ENCODE measurements at places on chromosomes 11 and 22.

DNA sequence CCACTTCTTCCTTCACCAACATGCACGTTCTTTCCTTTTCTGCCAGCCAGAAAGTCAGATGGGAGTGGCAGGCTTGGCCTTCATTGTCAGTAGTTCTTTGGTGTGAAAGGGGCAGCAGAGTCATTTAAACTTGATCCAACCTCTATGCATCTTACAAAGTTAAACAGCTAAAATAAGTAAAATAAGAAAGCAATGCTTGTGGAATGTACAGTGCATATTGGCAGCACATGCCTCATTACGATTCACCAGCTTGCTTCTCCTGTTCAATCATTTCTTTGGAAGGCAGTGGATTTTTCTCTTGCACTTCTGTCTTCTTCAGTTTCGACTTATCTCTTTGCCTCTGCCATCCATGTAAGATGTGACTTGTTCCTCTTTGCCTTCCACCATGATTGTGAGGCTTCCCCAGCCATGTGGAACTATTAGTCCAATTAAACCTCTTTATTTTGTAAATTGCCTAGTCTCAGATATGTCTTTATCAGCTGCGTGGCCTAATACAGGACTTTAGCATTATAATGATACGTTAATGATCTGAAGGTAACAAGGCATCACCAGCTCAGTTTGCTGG lies 14.8 kb downstream of the LGALS12 start:
- no peak for DNase-seq

DNA sequence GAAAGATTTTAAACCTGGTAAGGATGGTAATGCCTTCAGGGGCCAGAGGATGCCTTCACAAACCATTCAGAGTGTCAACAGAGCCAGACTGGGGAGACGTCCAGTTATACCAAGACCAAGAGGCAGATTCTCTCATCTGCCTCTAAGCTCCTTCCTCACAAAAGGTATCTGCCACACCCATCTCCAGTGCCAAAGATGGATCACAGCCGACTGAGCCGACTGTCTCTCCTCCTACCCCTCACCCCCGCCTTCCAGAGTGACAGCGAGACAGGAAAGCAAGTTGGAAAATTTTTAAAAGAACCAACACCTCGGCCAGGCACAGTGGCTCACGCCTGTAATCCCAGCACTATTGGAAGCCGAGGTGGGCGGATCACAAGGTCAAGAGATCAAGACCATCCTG lies 79.1 kb upstream of the AKIP1 start:
- DNase-seq, result no peak

- no peak for DNase-seq
Observed at GRCh38 chr11:116110802-116111201, 606.6 kb upstream of the CADM1 start.

- DNase-seq, result no peak
Observed at GRCh38 chr11:68142028-68142412, 20.8 kb upstream of the CHKA start.

GRCh38 chr22:37401401-37402183 lies 25.7 kb downstream of the ELFN2 start:
- no peak for DNase-seq

GRCh38 chr11:32947978-32948377 lies 55.4 kb downstream of the QSER1 start:
- no peak for DNase-seq

- no peak for DNase-seq
Observed at GRCh38 chr11:108534274-108534882, 36.2 kb upstream of the POGLUT3 start.

GRCh38 chr11:74092425-74092824 lies 78.4 kb downstream of the C2CD3 start:
- DNase-seq, result no peak

- no peak for DNase-seq
Observed at GRCh38 chr11:111909378-111909777, 2.2 kb downstream of the CRYAB start.

DNA sequence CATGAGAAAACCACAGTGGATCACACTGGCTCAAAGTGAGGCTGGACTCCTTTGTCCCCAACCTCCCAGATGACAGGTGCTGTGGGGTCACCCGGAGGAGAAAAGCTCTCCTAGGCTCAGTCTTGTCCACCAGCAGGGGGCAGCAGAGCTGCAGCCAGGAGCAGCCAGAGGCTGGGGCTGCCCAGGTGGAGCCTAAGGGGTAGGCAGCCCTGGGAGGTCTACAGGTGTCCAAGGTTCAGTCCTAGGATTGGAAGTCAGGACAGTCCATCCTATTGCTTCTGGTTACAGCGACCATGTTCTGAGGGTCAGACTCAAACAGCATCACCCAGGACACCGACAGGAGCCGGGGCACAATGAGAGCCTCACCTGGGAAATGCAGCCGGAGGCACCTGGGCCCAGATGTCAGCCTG lies 77.6 kb upstream of the IGLL5 start:
- peak; percentile 39 for DNase-seq

GRCh38 chr22:46147471-46148267 lies 2.7 kb upstream of the PPARA start:
- no peak for DNase-seq

DNA sequence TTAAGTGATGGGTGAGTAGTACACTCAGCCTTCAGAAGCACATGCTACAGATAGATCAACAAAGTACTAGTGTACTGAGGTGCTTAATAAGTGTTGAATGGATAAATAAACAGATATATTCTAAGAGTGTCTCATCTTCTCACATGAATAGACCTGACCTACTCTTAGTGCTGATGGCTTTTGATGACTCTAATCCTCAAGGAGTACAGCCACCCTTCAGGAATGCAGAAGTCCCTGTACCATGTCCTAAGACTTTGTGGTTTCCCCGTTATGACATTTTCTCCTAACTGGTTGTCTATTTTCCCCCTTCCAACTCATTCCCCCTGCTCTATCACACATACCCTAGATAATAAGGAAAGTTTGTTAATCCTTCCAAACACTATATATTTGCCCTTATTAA lies 61.6 kb downstream of the C11orf65 start:
- no peak for DNase-seq

DNA sequence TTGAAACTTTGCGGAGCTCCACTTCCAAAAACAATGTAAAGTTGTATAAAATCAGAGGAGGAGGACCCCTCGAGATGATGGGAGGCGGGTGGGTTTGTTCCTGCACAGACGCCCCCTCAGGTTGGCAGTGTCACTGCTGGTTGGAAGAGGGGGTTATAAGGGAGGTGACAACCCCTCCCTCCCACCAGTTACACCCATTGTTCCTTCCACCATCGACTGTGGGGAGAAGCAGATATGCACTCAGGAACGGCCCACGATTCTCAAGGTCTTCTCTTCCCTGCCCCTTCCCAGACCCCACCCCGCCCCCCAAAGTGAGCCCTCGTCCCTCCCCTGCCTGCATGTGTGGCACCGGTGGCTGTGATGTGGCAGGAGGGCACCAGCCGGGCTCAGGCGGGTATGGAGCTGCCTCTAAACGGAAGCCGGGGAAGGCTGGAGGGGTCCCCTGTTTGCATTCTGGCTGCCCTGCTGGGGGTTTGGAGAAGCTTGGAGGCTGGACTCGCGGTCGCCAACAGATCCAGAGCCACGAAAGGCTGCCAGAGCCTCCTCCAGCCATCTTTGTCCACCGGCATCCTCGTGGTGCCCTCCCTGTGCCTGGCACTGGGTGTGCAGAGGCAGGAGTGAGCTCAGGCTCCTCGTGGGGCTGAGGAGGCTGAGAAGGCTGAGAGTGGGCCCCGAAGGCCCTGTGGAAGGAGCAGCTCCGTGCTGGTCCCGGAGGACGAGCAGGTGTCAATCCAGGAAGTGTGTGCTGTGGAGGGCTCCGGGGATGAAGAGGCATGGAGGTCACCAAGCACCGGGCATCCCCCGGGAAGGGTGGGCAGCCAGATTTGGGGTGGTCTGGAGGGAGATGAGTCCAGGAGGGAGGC lies 778 bp downstream of the KDELR3 start:
- no peak for DNase-seq

DNA sequence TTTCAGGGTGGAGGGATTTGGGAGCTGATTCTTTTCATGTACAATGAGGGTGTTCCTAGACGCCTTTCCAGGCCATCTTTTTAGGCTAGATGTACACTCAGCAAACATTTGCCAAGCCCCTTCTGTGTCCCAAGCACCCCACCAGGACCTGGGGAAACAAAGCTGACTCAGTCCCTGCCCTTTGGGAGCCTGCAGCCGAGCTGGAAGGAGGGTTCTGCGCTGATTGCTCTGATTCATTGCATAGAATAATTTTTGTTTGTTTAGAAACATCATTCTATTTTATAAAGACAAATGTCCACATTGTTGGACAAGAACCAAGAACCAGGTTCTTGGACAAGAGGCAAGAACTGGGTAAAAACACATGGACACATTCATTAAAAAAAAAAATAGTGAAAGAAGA lies 16.7 kb downstream of the TP53AIP1 start:
- no peak for DNase-seq

GRCh38 chr11:83480251-83480650 lies 194.1 kb upstream of the CCDC90B start:
- no peak for DNase-seq

GRCh38 chr11:27926486-27926885 lies 181.5 kb downstream of the KIF18A start:
- DNase-seq, result no peak

- no peak for DNase-seq
Observed at GRCh38 chr11:122625976-122626665, 29.4 kb upstream of the UBASH3B start.

- DNase-seq, result no peak
Observed at GRCh38 chr11:66336234-66337102, at the start of gene RIN1. Gene RIN1 (minus strand): TSS chr11:66336434. CDS start chr11:66336402, 32 bp downstream.

GRCh38 chr11:113377681-113378412 lies 9.7 kb upstream of the ANKK1 start:
- DNase-seq, result no peak

DNA sequence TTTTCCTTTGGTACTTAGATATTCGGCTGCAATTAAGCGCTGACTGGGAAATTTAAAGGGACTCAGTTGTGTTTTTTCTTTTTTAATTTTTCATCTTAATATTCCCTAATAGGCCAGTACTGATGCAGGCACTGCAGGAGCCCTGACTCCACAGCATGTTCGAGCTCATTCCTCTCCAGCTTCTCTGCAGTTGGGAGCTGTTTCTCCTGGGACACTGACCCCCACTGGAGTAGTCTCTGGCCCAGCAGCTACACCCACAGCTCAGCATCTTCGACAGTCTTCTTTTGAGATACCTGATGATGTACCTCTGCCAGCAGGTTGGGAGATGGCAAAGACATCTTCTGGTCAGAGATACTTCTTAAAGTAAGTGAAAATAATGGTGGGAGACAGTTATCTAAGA lies 3.8 kb downstream of the YAP1 start:
- no peak for DNase-seq

GRCh38 chr22:18091916-18092526 lies 14.2 kb downstream of the PEX26 start:
- no peak for DNase-seq

- DNase-seq, result peak; percentile 18
Observed at GRCh38 chr11:73376803-73377629, 817 bp downstream of the RELT start.

- DNase-seq, result no peak
Observed at GRCh38 chr22:27851974-27852746, 50.6 kb upstream of the MN1 start.

DNA sequence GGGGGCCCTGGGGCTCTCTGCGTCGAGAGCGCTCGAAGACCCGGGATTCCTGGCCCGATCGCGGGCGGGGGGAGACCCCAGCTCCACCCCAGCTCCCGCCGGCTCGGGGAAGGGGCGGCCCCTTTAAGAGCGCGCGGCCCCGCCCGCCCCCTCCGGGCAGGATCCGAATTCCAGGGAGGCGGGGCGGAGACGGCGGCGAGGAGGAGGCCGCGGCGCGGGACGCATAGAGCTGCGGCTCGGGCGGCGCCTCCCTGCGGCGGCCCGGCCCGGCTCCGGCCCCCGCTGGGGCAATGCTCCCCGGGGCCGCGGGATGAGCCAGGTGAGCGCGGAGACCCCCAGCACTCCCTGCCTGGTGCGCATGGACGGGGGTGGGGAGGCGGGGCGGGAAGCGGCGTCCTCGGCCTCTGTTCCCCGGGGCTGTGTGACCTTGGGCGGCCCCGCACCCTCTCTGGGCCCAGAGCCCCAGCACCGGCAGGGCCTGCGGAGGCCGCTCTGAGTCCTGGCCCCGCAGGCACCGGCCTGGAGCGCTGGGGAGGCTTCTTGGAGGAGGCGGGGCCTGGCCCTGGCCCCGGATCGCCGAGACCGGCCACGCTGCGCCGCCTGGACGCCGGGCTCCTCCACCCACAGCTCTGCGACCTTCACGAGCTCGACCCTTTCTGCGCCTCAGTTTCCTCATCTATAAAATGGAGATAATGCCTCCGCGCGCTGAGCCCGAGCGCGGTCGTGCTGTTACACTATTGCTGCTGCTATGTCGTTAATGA lies 565 bp downstream of the GAS2L1 start:
- no peak for DNase-seq

DNA sequence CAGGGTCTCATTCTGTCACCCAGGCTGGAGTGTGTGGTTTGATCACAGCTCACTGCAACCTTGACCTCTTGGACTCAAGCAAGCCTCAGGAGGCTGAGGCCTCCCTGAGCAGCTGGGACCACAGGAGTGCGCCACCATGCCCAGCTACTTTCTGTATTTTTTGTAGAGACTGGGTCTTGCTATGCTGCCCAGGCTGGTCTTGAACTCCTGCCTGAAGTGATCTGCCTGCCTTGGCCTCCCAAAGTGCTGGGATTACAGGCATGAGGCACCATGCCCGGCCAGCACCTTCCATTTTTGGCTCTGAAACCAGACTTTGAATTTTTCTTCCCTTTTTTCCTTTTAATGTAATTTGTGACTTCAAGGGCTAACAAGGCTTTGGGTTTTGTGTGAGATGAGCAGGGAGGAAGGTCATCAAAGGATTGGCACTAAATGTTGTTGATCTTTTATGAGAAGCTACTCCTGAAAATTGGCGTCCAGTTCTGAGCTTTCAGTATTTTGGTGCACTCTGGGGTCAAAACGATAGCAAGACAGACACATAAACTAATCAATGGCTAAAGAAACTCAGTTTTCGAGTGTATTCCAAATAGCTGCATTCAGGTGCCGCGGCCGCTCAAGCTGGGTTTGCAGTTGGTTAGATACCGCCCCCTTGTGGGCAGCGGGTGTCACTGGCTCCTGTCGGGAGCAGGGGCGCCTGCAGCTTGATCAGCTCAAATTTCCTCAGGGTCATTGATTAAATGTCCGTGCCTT lies 51.9 kb upstream of the CLMP start:
- peak; percentile 52 for DNase-seq

GRCh38 chr22:26482161-26482560 lies 1.4 kb downstream of the HPS4 start:
- no peak for DNase-seq

GRCh38 chr11:18485913-18486528 lies 30.4 kb downstream of the LDHAL6A start:
- no peak for DNase-seq

GRCh38 chr22:41687901-41688364 lies 734 bp downstream of the SNU13 start:
- no peak for DNase-seq

GRCh38 chr11:8250434-8250833 lies 13.2 kb downstream of the LMO1 start:
- no peak for DNase-seq

DNA sequence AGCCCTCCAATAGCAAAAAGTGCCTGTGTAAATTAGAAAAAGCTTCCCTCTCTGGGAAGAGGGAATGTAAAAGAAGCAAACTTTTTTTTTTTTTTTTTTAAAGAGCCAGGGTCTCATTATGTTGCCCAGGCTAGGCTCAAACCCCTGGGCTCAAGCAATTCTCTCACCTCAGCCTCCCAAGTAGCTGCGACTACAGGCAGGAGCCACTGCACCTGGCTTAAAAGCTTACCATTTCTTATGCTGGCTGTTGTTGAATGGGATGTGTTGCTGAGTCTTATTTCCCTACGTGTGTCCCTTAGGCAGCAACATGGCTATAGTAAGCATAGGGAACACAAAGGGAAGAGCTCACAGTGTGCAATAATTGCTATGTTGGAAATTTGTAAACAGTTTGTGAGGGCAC lies 225.5 kb upstream of the CCDC90B start:
- DNase-seq, result no peak

All from stimulated activated CD8-positive, alpha-beta memory T cell treated with anti-CD3 and anti-CD28 coated beads, Interleukin-2, amount 100 ng/mL, for 1 hour (primary cell).